ENCODE measurements at places on chromosomes 6 and 20. TPM values are rescaled to one million over a fixed set of nuclear protein-coding genes. Genes with fewer than 3 reads are reported as not detected.

DNA sequence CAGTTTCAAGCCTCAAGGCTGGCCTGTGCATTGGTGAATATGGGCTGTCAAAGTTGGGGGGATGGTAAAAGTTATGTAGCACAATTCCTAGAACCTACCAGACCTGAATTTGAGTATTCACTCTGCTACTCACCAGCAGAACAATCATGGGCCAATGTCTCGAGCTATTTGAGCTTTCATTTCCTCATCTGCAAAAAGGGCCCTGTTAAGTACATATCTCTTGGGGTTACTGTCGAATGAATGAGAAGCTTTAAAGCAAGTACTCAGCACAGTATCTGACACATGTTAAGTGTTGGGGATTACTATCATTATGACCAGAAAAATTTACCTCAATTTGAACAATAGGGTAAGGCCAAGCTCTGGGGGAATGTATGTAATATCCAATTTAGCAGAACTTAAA, 13.5 kb upstream of the ENPP4 start:
- no peak for DNase-seq
- no peaks in the 10 kb centered on the region for H3K27me3 ChIP-seq
- H3K4me3 ChIP-seq = no peak overlapping the region
- no peaks in the 10 kb centered on the region for H3K4me1 ChIP-seq
- H3K36me3 ChIP-seq = no peaks in the 10 kb centered on the region
- no peak overlapping the region for H3K27ac ChIP-seq

GRCh38 chr6:167056370-167056769, 57.2 kb downstream of the CEP43 start:
- no peak overlapping the region for H3K27ac ChIP-seq
- no peaks in the 10 kb centered on the region for H3K27me3 ChIP-seq
- peaks cover 10% of the 10 kb centered on the region for H3K4me1 ChIP-seq
- H3K36me3 ChIP-seq = no peaks in the 10 kb centered on the region
- no peak for DNase-seq

GRCh38 chr6:111979633-111980032, 74.3 kb upstream of the CCN6 start:
- H3K36me3 ChIP-seq = no peaks in the 10 kb centered on the region
- peaks cover 31% of the 10 kb centered on the region for H3K4me1 ChIP-seq
- H3K27ac ChIP-seq = no peak overlapping the region
- H3K4me3 ChIP-seq = no peak overlapping the region

DNA sequence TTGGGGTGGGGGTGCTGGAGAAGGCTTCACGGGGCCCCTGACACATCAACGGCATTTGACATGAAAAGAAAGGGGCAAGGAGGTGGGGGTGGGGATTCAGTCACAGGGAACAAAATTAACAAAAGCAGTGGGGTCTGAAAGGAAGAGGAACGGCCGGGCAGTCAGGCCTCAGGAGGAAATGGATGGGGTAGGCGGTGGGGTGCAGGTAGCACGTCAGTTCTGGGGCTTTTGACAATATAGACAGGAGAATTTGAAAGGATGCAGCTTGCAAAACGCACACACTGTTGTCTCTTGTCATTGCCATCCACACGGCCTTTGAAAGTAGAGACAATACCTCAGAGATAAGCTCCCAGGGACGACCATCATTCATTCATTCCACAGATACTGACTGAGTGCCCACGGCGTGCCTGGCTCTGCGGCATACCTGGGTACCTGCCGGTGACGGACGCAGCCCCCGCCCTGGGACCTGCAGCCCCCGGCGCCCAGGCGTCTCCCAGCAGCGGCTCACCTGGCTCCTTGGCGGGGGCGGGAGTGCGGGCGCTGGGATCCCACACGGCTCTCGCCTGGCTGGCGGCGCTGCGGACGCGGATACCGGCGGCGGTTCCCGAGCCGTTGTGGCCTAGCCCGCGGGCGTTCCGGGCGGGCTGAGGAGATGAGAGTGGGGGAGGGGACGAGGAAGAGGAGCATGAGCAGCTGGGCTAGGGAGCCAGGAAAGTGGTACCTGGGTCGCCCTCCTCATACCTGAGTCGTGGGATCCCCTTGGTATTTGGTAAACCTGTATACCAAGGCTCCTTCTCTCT, at the start of gene SLC26A8:
Gene SLC26A8 (minus strand): TSS at position 646 of the 800 bp plus-strand sequence. CDS start 4,934 bp downstream, outside the sequence.
- peaks cover 4% of the 10 kb centered on the region for H3K4me1 ChIP-seq
- DNase-seq = no peak
- H3K36me3 ChIP-seq = no peaks in the 10 kb centered on the region
- H3K27me3 ChIP-seq = no peaks in the 10 kb centered on the region
- no peak within 1 kb of the TSS for H3K4me3 ChIP-seq
- H3K27ac ChIP-seq = no peak within 1 kb of the TSS

DNA sequence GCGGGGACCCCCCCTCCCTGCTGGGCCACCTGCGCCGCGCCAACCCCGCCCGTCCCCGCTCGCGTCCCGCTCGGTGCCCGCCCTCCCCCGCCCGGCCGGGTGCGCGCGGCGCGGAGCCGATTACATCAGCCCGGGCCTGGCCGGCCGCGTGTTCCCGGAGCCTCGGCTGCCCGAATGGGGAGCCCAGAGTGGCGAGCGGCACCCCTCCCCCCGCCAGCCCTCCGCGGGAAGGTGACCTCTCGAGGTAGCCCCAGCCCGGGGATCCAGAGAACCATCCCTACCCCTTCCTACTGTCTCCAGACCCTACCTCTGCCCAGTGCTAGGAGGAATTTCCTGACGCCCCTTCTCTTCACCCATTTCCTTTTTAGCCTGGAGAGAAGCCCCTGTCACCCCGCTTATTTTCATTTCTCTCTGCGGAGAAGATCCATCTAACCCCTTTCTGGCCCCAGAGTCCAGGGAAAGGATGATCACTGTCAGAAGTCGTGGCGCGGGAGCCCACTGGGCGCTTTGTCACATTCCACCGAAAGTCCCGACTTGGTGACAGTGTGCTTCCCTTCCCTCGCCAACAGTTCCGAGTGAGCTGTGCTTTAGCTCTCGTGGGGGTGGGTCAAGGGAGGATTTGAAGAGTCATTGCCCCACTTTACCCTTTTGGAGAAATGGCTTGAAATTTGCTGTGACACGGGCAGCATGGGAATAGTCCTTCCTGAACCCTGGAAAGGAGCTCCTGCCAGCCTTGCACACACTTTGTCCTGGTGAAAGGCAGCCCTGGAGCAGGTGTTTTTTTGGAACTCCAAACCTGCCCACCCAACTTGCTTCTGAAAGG, 2.1 kb downstream of the VEGFA start:
- no peaks in the 10 kb centered on the region for H3K27me3 ChIP-seq
- H3K36me3 ChIP-seq = peaks cover 21% of the 10 kb centered on the region
- H3K27ac ChIP-seq = peak overlapping the region; percentile 98
- peaks cover 28% of the 10 kb centered on the region for H3K4me1 ChIP-seq
- H3K4me3 ChIP-seq = peak overlapping the region; percentile 100

GRCh38 chr6:113701552-113702254, 155.4 kb upstream of the MARCKS start:
- no peak overlapping the region for H3K27ac ChIP-seq
- H3K4me3 ChIP-seq = no peak overlapping the region
- no peaks in the 10 kb centered on the region for H3K27me3 ChIP-seq
- no peak for DNase-seq
- H3K4me1 ChIP-seq = no peaks in the 10 kb centered on the region

- H3K27ac ChIP-seq = no peak overlapping the region
- H3K4me3 ChIP-seq = no peak overlapping the region
- no peak for DNase-seq
- H3K4me1 ChIP-seq = no peaks in the 10 kb centered on the region
Observed at GRCh38 chr6:170062915-170063241, 228.0 kb downstream of the DLL1 start.

DNA sequence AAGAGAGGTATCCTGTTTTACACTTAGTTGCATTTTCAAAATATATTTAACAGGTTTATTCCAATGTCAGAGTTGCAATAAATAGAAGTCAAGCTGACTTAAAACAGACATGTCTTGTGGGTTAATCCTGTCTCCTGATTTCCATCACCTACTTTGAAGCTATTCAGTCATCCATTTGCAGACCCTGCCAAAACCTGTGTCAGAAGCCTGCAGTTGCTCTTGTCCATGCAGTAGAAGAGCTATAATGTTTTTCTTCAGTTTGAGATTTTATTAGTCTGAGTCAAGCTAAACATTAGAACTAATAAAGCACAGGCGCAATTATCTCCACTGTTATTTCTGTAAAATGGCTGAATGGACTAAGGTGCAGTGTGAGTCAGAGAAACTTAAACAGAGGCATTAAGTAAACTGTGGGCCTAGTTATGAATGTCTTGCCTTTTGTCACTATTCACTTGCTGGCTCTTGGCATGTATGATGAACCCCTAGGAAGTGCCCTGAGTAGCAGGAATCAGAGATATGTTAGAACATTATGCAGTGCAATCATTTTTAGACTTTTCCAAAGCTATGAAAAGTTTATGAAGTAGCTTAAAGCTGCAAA, 11.0 kb upstream of the HDGFL1 start:
- DNase-seq = no peak
- no peak overlapping the region for H3K27ac ChIP-seq
- H3K4me1 ChIP-seq = no peaks in the 10 kb centered on the region
- H3K36me3 ChIP-seq = no peaks in the 10 kb centered on the region
- H3K27me3 ChIP-seq = no peaks in the 10 kb centered on the region
- H3K4me3 ChIP-seq = no peak overlapping the region

DNA sequence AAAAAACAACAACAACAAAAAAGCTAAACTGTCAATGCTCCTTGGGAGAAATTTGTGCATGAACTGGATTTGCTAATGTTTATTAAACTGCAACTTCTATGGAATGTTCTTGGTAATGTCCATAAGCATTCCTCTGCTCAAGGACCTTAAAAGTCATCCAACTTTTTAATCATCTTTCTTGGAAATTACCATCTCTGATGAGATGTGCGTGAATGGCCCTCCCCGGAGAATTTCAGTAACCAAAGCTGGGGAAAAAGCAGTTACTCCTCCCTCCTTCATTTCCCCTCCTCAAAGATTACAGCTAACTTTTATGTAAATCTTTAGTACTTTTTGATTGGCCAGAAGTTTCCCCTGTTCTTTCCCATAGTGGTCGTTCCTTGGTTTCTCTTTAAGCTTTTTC, 5.2 kb downstream of the TBCC start:
- H3K27me3 ChIP-seq = no peaks in the 10 kb centered on the region
- H3K27ac ChIP-seq = no peak overlapping the region
- H3K36me3 ChIP-seq = no peaks in the 10 kb centered on the region
- H3K4me1 ChIP-seq = peaks cover 15% of the 10 kb centered on the region
- DNase-seq = no peak

GRCh38 chr6:101676187-101676586, 282.7 kb downstream of the GRIK2 start:
- H3K27me3 ChIP-seq = no peaks in the 10 kb centered on the region
- no peaks in the 10 kb centered on the region for H3K36me3 ChIP-seq
- H3K4me1 ChIP-seq = no peaks in the 10 kb centered on the region
- H3K27ac ChIP-seq = no peak overlapping the region

- DNase-seq = no peak
- H3K4me1 ChIP-seq = peaks cover 25% of the 10 kb centered on the region
- H3K27ac ChIP-seq = no peak overlapping the region
- no peaks in the 10 kb centered on the region for H3K36me3 ChIP-seq
Observed at GRCh38 chr6:5203546-5203945, 57.2 kb downstream of the LYRM4 start.

DNA sequence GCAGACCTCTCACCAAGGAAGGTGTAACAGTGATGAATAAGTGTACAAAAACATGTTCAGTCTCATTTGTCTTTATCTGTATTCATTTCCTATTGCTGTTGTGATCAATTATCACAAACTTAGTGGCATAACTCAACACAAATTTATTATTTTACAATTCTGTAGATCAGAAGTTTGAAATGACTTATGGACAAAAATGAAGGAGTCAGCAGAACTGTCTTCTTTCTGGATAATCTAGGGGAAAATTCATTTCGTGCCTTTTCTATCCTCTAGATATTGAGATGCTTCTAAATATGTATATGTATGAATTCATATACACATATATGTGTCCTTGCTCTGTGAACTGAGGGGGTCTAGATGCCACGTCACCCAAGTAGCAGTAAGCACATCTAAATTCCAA, 663.1 kb upstream of the MARCKS start:
- no peak overlapping the region for H3K27ac ChIP-seq
- no peaks in the 10 kb centered on the region for H3K27me3 ChIP-seq
- no peaks in the 10 kb centered on the region for H3K36me3 ChIP-seq
- H3K4me3 ChIP-seq = no peak overlapping the region
- DNase-seq = no peak

GRCh38 chr20:21684671-21685070, 20.8 kb upstream of the PAX1 start:
- H3K4me1 ChIP-seq = peaks cover 26% of the 10 kb centered on the region
- no peak for DNase-seq
- no peak overlapping the region for H3K27ac ChIP-seq
- no peaks in the 10 kb centered on the region for H3K27me3 ChIP-seq

- H3K36me3 ChIP-seq = no peaks in the 10 kb centered on the region
- no peak for DNase-seq
- no peak overlapping the region for H3K4me3 ChIP-seq
- H3K4me1 ChIP-seq = no peaks in the 10 kb centered on the region
Observed at GRCh38 chr6:83824388-83824801, 28.8 kb upstream of the RIPPLY2 start.

- H3K27ac ChIP-seq = no peak overlapping the region
- peak; percentile 82 for DNase-seq
- H3K27me3 ChIP-seq = no peaks in the 10 kb centered on the region
- H3K36me3 ChIP-seq = peaks cover 8% of the 10 kb centered on the region
Observed at GRCh38 chr6:43217351-43217750, 11.9 kb downstream of the DNPH1 start.

DNA sequence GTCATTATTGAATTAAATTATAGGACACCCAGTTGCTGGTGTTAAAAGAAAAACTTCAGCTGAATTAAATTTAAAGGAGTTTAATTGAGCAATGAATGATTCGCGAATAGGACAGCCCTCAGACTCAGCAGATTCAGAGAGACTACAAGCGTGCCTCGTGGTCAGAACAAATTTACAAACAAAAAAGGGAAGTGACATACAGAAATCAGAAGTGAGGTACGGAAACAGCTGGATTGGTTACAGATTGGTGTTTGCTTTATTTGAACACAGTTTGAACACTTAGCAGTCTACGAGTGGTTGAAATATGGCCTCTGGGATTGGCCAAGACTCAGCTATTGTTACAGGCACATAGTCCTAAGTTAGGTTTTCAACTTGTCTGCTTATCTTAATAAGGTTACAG, 25.8 kb upstream of the TNFRSF21 start:
- H3K36me3 ChIP-seq = no peaks in the 10 kb centered on the region
- H3K27me3 ChIP-seq = no peaks in the 10 kb centered on the region
- no peak overlapping the region for H3K27ac ChIP-seq
- H3K4me3 ChIP-seq = no peak overlapping the region
- H3K4me1 ChIP-seq = no peaks in the 10 kb centered on the region
- no peak for DNase-seq

GRCh38 chr6:41045664-41046063, 3.4 kb downstream of the TSPO2 start:
- H3K36me3 ChIP-seq = no peaks in the 10 kb centered on the region
- H3K4me3 ChIP-seq = no peak overlapping the region
- H3K4me1 ChIP-seq = no peaks in the 10 kb centered on the region
- H3K27me3 ChIP-seq = no peaks in the 10 kb centered on the region

TNFRSF6B gene
- 13.2 TPM for total RNA-seq

STX7 gene
- total RNA-seq = 70.6 TPM

RIPPLY2 gene
- total RNA-seq = not detected

BPHL gene
- total RNA-seq = 17.5 TPM

PRSS35 gene
- not detected for total RNA-seq

PLTP gene
- total RNA-seq = 22.7 TPM

ELOVL2 gene
- 0.27 TPM for total RNA-seq

FKBP1A gene
- total RNA-seq = 146 TPM

POU5F1 gene
- total RNA-seq = not detected

CTCFL gene
- 0.46 TPM for total RNA-seq

TSPO2 gene
- total RNA-seq = not detected
